ENCODE measurements at places on chromosomes 2 and 18.

DNA sequence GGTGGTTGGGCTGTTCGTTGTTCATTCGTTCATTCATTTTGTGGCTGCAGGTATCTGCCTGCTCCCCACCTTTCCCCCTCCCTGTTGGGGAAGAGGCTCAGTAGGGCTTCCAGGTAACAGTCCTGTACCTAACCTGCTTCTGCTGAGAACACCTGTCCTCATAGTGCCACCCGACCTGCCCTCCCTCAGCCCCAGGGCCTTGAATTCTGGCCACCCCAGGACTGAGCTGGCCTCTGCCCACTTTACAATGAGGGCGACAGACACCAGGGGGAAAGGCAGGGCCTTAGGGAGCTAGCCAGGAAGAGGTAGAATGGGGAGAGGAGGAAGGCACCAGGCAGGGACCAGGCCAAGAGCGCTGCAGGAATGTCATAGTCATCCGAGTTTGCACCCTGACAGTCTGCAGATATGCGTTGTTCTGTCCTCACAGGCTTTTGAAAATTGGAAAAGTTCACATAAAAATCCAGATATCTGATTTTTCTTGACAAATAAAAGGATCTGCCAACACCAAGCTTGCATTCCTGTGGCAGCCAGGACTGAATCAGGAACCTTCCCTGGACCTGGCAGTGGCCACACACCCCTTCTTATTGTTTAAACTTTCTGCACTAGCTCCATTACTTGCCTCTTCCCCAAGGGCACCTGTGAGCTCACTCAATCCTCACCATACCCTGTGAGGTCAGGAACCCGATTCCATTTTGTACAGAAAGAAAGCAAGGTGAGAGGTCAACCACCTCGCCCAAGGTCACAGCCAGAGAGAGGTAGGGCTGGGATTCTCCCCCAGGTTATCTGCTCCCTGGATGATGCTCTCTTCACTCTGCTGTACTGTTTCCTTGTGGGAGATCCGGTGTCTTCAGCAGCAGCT, 35.3 kb upstream of the MRPL33 start:
- DNase-seq: no peak

- DNase-seq: no peak
Measured at GRCh38 chr2:152464851-152465470, 130.0 kb downstream of the FMNL2 start.

GRCh38 chr2:100630473-100630977, 67.7 kb downstream of the PDCL3 start:
- DNase-seq: peak; percentile 16

GRCh38 chr18:9787712-9788111, 79.6 kb downstream of the RAB31 start:
- DNase-seq: no peak

GRCh38 chr2:205936446-205936845, 149.5 kb downstream of the INO80D start:
- no peak for DNase-seq

Measured in activated T-helper 1 cell treated with anti-CD3 and anti-CD28 coated beads, Interleukin-12 subunit alpha, Interleukin-12 subunit beta, Interleukin-2, Interleukin-4 antibody, amounts not matched to agents 30 ng/mL and 10 ng/mL and 1 ng/mL, durations not matched to agents 14 hours and 24 hours and 36 hours (primary cell).